ENCODE measurements at places on chromosomes 12 and 14.
A peak's percentile ranks its signal among the peaks of the same experiment; 100 is the strongest.

GRCh38 chr14:68688872-68689371, 103.9 kb downstream of the ZFP36L1 start:
- DNase-seq = no peak

GRCh38 chr14:29085546-29085945, 319.0 kb downstream of the FOXG1 start:
- DNase-seq = no peak

GRCh38 chr12:52690351-52691075, 10.3 kb upstream of the KRT1 start:
- DNase-seq = no peak

DNA sequence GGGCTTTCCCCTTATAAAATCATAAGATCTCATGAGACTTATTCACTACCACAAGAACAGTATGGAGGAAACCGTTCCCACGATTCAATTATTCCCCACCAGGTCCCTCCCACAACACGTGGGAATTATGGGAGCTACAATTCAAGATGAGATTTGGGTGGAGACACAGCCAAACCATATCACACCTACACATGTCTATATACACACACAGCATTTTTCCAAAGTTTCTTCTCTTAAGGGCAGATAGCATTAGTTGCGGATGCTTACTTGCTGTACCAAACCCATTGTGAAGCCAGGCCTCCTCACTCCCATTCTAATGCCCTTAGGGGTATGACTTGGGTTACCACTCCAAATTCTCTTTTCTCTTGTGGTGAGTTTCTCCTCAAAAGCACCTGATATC, 104.1 kb upstream of the RAP1B start:
- no peak for DNase-seq

DNA sequence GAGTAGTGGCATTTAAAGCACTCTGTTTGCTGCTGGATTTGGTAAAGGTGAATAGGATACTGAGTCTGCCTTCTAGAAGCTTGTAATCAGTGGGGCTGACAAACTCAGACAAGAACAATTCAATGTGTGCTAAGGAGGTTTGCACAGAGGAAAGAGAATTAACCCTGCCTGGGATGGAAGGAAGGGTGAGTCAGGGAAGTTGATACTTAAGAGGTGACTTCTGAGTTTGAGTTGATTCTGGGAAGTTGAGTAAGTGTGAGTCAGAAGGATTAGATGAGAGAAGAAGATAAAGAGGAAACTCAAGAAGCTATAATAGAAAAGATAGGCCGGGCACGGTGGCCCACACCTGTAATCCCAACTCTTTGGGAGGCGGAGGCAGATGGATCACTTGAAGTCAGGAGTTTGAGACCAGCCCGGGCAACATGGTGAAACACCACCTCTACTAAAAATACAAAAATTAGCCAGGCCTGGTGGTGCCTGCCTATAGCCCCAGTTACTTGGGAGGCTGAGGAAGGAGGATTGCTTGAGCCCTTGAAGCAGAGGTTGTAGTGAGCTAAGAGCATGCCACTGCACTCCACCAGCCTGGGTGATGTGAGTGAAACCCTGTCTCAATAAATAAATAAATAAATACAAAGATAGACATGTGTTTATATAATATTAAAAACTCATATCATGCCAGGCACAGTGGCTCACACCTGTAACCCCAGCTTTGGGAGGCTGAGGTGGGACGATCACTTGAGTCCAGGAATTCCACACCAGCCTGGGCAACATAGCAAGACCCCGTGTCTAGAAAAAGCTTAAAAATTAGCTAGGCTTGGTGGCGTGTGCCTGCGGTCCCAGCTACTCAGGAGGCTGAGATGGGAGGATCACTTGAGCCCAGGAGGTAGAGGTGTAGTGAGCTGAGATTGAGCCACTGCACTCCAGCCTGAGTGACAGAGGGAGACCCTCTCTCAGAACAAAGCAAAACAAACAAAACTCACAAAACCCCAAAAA, 126.8 kb upstream of the CPM start:
- peak; percentile 24 for DNase-seq

DNA sequence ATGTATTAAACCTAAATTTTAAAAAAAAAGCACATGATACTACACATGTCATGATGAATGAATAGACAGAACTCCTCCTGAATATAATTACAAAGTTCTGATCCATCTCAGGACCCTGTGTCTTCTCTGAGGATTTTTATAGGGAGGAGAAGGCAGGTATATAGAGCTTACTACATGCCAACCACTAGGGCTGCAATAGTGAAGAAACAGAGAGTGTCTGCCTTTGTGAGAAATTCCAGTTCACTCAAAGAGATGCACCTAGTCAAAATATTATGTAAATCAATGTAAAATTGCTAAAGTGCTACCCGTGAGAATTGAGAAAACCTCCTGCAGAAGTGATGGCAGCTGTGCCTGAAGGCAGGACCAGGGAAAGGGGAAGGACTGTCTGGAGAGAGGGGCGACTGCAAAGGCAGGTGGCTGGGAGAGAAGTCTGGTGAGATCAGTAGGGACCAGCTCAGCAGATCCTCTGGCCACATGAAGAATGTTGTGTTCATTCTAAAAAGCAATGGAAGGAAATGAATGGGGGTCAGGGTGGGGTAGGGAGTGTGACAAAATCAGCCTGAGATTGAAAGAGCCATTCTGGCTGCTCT, 15.1 kb downstream of the ABHD4 start:
- DNase-seq = no peak

GRCh38 chr12:65330331-65330730, 51.8 kb downstream of the MSRB3 start:
- no peak for DNase-seq

DNA sequence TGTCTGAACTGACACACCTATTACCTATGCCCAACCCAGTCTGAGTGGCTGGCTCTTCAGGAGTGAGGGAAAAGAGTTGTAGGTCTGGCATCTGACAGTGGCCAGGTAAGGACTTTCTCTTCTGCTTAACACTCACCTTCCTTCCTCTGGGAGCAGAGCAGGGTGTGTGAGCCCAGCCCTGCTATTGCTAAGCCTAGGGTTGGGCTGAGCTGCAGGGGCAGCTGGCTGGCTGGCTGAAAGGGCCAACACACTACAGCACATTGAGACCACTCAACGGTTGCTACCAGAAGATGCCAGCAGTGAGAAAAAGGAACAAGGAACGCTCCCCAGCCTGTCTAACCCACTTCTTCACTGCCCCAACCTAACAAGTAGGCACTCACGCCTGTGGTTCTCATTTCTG, 201.2 kb downstream of the DPF3 start:
- DNase-seq = no peak

DNA sequence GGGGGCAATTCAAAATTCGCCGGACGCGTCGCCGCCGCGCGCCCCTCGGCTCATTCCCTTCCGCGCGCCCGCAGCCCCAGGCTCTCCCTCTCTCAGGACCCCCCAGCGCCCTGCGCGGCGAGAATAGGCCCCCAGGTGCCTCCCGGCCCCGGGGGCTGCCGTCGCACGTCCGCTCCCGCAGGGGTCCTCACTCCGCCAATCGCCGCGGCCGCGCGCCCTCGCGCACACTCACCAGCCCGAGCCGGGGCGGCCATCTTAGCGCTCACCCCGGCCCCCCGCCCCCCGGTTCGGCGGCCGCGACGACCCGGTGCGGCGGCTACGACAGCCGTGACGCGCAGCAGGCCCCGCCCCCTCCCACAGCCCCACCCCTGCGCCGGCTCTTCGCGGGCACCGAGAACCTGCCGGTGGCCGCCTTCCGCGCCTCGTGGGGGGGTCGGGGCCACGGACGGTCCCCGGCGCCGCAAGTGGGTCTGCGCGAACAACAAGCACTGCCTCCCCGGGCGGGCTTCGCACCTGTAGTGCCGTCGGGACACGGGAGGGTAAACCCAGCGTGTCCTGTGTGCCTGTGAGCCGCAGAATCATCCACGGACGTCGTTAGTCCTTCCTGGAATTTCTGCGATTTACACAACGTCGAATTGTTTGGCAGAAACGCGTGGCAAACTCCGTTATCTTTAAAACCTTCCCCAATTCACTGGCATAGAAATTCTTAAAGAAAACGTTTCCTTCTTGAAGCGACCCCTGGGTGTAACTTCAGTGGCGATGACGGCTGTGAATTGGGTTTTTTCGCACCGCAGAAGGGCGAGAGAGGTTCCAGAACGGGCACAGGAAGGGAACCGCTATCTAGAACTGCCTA, 2.5 kb downstream of the USP44 start:
- DNase-seq = peak; percentile 64

DNA sequence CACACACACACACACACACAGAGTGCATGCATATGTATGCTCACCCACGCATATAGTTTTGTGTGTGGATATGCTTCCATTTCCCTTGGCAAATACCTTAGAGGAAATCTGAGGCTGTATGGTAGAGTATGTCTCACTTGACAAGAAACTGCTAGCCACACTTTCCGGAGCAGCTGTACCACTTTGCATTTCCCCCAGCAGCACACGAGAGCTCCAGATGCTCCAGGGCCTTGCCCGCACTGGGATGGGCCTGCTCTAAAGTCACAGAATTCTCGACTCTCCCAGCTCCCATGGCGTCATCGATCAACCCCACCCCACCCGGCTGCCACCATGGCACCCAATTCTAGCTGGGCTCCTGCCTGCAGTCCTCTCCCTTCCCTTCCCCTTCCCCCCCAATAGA, 21.9 kb downstream of the CLMN start:
- DNase-seq = no peak

DNA sequence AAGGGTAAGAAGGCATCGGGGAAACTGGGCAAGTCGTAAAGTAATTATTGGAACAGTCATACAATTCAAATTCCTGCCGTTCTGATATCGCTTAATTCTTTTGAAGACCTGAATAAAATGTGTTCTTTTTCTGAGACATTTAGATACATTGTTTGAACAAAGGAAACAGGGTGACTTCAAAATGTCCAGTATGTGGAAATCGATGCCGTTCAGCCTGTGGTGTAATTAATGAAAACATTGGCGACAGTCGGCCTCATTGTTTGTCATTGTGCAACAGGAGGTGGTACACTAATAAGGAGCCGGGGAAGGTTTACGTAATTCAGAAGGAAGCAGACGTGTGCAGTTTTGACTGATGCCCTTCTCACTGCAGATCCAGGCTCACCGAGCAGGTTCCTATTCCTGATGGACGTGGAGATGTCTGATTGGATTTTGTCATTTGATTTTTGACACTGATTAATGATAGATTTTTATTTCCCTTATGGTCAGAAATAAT, 92.7 kb downstream of the BORCS5 start:
- no peak for DNase-seq

DNA sequence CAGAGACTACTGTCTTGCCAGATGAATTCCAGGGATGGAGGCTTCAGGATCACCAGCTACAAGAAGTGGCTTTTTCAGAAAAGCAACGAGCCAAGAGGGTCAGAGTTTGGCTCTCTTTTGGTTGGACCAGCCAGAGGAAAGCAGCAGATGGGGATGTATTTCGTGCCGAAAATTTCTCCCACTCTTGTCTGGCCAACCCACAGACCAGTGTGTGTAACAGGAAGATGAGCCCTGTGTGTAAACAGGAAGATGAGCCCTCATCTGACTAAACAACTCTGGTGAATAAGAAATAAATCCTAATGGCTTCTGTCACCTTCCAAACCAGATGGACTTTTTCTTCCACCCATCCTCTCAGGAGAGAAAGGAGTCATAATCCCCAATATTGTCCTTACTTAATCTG, 13.1 kb downstream of the GPR68 start:
- DNase-seq = no peak

DNA sequence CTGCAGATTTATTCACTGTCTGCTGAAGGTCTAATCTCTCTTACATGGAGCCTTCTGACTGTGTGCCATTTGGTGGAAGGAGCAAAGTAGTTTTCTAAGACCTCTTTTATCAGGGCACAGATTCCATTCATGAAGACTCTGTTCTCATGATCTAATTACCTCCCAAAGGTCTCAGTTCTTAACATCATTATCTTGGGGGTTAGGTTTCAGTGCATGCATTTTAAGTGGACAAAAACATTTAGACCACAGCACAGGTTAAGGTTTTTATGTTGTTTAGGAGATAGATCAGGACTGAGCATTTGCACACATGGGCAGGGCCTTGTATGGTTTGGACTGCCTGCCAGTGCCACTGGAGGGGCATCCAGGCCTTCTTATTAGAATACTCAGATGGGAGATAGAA, 746.1 kb downstream of the C12orf50 start:
- no peak for DNase-seq

- DNase-seq = no peak
Measured at GRCh38 chr14:68670359-68670715, 122.5 kb downstream of the ZFP36L1 start.

GRCh38 chr12:11834931-11835330, 185.5 kb downstream of the ETV6 start:
- no peak for DNase-seq

GRCh38 chr12:29220632-29221336, 71.7 kb downstream of the FAR2 start:
- no peak for DNase-seq

DNA sequence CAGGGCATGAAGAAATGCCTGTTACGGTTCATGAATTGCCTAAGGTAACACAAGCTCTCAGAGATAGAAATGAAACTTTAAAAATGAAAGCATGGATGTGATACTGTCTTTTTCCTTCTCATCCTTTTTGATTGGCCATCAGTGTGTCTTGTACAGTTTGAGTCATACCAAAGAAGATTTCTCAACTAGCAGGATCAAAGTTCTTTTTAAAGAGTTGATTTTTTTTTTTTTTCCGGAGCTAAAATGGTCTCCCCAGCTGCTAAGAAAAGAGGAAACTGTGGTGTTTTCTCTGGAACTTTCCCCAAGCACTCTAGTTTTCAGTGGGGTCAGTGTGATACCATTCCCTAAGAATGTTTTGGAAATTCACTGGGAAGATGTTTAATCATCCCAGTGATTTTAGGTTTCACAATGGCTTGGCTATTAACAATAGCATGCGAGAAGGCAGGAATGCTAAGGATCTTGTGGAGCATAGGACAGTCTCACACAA, 105.0 kb downstream of the ETNK1 start:
- no peak for DNase-seq

- no peak for DNase-seq
Measured at GRCh38 chr12:109625749-109626377, 52.3 kb downstream of the MVK start.

- no peak for DNase-seq
Measured at GRCh38 chr12:79665212-79665887, 25.4 kb downstream of the PAWR start.

DNA sequence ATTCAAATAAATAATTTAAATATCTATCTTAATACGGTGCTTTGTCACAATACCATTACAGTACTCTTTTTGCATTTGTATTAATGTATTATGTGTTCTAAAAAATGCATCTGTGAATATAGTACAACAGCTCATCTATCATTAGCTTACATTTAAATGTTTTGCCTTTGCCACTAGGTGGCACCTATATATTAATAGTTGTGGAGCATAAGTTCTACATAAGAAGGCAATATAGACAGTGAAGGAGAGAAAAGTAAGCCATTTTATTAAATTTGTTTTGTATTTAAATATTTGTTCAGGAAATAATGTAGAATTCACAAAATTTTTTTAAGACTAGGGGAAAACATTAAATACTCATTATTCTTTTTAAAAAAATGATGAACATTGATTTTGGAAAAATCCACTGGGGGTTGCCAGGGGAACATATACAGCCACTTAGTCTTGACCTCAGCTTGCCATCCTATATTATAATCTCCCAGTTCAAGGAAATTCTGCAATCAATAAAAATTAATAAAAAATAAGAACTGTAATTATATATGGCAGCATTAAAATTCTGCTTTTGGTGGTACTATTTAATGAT, 9.8 kb downstream of the CCER1 start:
- DNase-seq = no peak

- no peak for DNase-seq
Measured at GRCh38 chr12:132178316-132178715, 34.1 kb downstream of the NOC4L start.

Data from stimulated activated CD4-positive, alpha-beta T cell treated with anti-CD3 and anti-CD28 coated beads, TNF-alpha, amount 100 ng/mL, for 24 hours (primary cell).